Cortex of kidney (tissue), 1 donor: ENCODE measurements at places on chromosomes 7 and 10.

GRCh38 chr10:129880191-129880870, 83.7 kb downstream of the EBF3 start:
- no peak for DNase-seq

GRCh38 chr7:3575753-3576531, 274.9 kb downstream of the SDK1 start:
- DNase-seq: no peak

- no peak for DNase-seq
Measured at GRCh38 chr10:67988606-67989005, 86.5 kb downstream of the HERC4 start.

GRCh38 chr7:38846280-38846679, 62.7 kb downstream of the VPS41 start:
- DNase-seq: no peak

GRCh38 chr7:101564778-101565211, 64.3 kb downstream of the MYL10 start:
- no peak for DNase-seq

DNA sequence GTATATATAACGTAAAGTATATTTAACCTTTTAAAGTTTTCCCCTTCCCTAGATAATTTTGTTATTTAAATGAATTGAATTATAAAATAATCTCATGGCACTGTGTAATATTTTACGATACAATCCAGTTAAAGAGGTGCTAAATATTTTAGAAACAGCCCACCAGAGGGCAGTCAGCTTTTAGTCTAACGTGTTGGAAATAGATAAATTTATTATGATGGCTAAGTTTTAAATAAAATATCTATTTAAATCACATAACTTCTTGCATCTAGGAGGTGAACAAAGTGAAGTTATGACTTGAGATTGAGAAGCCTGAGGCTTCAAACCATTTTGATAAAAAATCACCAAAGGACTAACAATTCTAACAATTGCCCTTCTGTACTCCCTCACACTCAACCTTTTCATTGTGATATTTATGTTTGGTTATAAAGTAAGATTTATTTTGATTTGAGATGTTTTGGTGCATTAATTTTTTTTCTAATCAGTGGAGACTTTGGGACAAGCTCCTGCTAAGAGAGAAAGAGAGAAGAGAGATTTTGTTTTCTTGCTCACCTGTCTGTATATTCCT, 171.5 kb upstream of the SP4 start:
- DNase-seq: no peak

DNA sequence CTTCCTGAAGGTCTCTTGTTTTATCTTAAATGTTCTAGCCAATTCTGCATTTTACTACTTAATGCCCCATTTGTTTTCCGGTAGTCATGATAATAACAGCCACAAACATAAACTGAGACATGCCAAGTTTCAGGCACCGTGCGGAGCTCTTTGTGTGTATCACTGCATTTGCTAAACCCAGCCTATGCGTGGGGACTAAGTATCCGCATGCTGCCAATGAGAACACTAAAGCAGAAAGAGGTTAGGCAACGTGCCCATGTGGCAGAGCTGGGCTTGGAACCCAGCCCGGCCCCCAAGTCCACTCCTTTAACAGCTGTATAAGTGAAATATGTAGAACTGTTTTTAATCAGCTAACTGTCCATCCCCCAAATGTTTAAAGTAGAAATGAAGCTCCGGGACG, 54.1 kb downstream of the SLIT1 start:
- no peak for DNase-seq

GRCh38 chr10:17144757-17145156, 15.1 kb upstream of the CUBN start:
- no peak for DNase-seq

GRCh38 chr7:128422842-128423241, 13.1 kb upstream of the IMPDH1 start:
- no peak for DNase-seq

DNA sequence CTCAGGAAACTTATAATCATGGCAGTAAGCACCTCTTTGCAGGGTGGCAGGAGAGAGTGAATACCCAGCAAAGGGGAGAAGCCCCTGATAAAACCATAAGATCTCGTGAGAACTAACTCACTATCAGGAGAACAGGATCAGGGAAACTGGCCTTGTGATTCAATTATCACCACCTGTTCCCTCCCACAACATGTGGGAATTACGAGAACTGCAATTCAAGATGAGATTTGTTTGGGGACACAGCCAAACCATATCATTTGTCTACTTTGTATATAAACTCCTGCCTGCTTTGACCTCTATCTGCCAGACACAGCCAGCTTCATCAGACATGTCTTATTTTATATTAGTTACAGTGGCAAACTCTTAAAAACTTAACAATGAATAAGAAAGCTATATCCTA, 50.4 kb downstream of the ARMC3 start:
- no peak for DNase-seq
